ENCODE measurements at places on chromosomes 11 and 22. TPM values are rescaled to one million over a fixed set of nuclear protein-coding genes. Genes with fewer than 3 reads are reported as not detected.

DNA sequence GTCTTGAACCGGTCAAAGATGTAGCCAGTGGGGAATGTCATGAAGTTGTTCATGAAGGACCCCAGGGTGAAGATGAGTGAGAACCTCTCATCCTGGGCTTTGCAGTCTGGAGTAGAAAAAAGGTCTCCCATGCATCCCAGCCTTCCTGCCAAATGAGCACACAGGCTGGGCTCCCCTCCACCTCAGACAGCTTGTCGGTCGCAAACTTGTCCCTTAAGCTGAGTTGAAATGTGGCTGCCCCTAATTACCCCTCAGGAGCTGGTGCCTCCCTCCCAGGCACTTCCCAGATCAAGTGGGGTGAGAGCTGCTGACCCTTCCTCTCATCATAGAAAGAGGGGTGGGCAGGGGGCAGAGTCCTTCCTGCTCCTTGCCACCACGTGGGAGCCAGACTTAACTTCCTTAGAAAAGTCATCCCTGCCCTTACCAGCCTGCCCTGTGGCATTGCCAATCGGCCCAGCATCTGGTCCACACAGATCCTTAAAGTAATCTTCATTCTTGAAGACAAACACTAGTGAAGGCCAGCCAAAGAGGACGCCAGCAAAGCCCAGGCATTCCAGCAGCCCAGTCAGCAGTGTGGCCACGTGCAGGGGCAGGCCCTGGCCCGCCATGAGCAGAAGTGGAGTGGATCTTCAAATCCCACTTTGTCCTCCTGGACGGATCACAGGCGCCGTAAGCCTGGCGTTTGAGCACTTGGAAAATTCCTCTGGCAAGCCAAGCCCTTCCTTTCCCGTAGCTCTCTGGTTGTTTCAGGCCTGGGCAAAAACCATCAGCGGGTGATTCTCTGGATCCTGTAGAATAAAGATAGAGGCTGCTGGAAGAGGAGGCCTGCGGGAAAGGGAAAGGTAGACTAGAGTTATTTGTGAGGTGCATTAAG is 1.1 kb downstream of the SLC43A3 start:
- DNase-seq: peak; percentile 93

DNA sequence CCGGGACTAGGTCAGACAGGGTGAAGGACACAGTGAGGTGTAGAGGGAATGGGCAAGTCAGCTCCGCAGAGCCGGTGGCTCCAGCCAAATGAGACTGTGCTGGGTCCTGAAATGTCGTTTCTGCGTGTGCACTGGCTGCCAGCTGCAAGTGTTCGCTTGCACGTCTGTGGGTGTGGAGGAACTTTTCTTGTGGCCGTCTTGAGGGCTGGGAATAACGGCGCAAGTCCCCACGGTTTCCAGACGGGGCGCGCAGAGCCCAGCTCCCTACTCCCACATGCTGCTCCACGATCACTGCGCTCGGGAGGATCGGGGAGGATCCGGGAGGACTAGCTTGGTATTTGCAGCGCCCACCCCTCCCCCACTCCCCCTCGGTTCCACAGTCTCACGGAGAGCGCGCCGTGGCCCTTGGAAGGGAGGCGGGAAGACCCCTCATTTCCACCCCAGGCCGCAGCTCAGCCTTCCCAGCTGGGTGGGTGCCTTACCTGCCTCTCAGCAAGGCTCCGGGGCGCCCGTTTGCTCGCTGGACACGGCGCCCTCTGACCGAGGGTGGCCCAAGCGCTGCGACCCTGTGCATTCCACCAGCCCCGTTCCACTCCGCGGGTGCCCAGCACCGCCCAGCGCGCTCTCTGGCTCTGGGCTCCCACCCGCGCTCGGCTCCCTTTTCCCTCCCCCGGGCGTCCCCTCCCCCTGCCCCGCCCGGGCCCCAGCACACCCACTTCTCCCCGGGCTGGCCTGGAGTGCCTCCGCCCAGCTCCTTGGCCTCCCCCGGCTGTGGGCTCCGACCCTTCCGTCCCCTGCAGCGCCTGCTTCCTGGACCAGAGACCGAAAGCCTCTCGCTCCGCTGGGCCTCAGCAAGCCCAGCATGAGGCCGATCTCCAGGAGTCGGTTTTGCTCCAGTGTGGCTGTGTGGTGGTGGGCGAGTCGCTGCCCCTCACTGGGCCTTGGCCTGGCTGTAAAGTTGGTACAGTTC is at the start of gene KCNE3:
Gene KCNE3 (minus strand): TSS at position 634 of the 970 bp plus-strand sequence. CDS start 9,986 bp downstream, outside the sequence.
- DNase-seq: peak; percentile 84

GRCh38 chr11:30015725-30016412 is 961 bp downstream of the KCNA4 start:
- peak; percentile 63 for DNase-seq

- no peak for DNase-seq
These were observed 22.5 kb downstream of the VSIG10L2 start for GRCh38 chr11:125968354-125968753.

DNA sequence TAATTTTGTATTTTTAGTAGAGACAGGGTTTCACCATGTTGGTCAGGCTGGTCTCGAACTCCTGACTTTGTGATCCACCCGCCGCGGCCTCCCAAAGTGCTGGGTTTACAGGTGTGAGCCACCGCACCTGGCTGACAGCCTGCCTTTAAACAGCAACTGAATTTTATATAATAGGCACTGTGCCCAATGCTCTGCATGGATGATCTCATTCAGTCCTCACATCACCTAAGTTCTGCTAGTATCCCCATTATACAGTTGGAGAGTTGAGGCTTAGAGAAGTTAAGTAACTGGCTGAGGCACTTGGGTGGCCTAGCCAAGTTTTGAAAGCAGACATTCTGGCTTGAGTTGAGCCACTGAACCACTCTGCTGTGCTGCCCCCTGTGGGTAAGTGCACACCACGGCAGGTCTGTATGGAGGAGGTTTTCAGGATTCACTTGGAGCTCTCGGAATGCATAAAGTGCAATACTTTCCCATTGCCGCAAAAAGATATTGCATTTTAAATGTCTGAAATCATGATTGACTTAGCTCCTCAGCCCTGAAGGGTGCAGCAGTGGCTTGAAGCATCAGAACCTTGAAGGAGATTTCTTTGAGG is 112.4 kb downstream of the LDLRAD3 start:
- no peak for DNase-seq

TBX10 gene
- not detected for total RNA-seq

PAMR1 gene
- total RNA-seq: 15.2 TPM

GRCh38 chr11:79963856-79964645 is 523.2 kb upstream of the TENM4 start:
- DNase-seq: no peak

- DNase-seq: no peak
These were observed 3.3 kb downstream of the SCGB1D2 start for GRCh38 chr11:62245271-62245753.

GRCh38 chr22:24753914-24754313 is 20.6 kb downstream of the PIWIL3 start:
- no peak for DNase-seq

TRIM51 gene
- total RNA-seq: not detected

- DNase-seq: no peak
These were observed 5.6 kb upstream of the KIAA0930 start for GRCh38 chr22:45246060-45246985.

DNA sequence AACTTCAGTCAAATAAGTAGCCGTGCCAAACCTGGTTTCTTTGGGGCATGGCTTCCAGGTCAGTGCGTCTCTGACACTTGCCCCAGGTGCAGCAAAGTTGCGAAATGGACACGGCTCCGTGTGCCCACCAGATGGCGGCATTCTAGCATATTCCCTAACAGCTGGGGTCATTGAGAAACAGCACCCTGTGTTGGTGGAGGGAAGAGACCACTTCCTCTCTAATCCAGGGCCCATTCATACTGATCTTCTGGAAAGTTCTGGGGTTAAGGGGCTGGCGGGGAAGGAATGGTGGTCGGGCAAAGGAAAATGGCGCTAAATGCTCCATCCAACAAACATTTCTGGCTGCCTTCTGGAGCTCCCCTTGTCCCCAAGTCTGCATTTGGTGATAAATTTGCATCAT is 141.2 kb upstream of the TIMP3 start:
- DNase-seq: peak; percentile 88

MS4A6A gene
- total RNA-seq: 190 TPM

GRCh38 chr11:36726420-36726819 is 128.4 kb upstream of the RAG2 start:
- no peak for DNase-seq

RIMBP3C gene
- 0.14 TPM for total RNA-seq

GRCh38 chr11:32586576-32587190 is 3.1 kb downstream of the EIF3M start:
- DNase-seq: no peak

ANO5 gene
- 2.3 TPM for total RNA-seq

TENM4 gene
- 7.4 TPM for total RNA-seq

- no peak for DNase-seq
These were observed 1.7 kb downstream of the SBF1 start for GRCh38 chr22:50473088-50473487.

DNA sequence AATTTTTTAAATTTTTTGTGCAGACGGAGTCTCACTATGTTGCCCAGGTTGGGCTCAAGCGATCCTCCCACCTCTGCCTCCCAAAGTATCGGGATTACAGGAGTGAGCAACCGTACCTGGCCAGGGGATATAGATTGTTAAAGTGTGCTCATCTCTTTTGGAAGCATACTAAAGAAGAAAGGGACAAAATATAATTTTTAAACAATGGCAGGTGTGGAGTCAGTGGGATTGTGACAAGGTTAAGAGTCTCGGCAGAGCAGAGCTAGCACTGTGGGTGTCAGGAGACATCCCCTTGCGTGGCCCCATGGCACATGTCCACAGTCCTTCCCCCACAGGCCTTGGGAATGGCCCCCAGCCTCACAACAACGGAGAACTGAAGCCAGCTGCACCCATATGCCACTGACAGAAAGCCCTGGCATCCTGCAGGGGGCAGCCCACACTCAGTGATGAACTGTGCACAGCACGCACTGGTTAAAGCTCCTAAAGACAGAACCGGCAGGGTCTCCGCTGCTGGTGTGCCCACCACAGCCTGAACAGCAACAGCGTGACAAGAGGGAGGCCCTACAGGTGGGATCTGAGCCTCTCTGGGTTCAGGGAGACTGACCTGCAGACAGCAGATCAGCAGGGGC is 29.9 kb downstream of the SERPIND1 start:
- DNase-seq: no peak

PIH1D2 gene
- 1.7 TPM for total RNA-seq

DNA sequence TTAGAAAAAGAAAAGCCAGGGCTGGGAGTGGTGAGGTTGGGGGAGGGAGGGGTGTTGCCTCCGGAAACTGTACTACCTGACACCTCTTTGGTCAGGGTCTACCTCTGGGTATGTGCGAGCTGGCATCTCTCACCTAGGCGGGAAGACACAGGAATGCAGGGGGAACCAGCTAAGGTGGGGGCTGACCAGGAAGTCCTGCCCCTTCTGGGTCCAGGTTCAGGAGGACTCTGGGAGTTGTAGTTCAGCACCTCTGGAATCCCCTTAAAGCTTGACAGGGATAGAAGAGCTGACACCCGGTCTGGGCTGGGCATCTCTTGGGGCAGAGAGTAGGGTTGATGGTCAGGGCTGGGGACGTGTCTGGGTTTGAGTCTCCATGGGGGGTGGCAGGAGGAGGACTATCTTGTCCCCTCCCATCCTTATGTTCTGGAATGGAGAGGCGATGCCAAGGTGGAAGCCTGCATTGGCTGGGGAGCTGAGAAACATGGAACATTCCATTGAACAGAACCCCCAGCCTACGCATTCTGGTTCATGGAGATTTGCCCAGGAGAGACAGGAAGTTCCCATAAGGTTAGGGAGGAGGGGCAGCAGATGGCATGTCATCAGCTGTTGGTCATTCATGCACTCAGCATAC is 2.1 kb upstream of the KIAA1671 start:
- no peak for DNase-seq

DNA sequence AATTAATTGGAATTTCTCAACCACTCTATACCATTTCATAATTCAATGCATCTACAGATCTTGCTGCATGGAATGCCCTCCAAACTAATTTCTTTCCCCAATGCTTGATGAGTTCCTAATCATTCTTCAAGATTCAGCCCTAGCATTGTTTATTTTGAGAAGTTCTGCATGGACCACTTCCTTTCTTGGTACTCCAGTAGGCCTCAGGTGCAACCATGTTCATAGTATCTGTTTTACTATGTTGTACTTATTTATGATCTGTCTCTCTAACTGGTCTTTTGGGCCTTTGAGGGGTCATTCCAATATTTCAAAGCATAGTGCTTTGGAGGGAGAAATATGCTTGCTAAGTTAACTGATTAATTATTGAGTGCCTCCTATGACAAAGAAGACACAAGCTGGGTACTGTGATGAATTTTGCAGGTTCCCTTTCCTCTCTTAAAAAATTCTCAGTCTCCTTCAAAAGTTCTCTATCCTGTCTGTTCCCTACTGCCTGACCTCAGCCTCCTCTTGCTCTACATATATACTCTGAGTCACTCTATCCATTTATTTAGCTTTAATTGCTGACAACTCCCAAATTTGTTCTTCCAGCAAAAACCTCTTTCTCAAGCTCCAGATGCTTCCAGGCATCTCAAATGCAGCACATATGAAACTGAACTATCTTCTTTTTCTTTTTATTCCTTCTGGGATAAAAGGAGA is 9.5 kb downstream of the MRPL17 start:
- no peak for DNase-seq

GRCh38 chr11:9750551-9750950 is 86.7 kb downstream of the SWAP70 start:
- no peak for DNase-seq

DNA sequence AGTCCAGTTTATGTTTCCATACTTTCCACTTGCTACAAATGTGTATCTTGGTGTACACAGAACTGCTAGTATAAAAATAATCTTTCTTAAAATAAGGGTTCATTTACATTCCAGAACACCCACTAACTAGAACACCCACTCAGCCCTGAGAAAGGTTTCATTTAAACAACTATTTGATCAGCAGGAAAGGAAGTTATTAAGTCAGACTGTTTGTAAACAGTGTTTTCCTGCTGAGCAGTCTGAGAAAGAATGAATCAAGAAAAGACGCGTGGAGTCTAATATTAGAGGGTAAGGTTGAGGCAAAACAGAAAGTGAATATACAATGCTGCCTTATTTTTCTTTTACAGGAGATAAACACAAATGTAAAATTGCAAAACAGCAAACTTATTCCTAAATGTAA is 32.7 kb downstream of the NARS2 start:
- DNase-seq: no peak

GRCh38 chr22:28670161-28670560 is 9.5 kb downstream of the TTC28 start:
- no peak for DNase-seq

GRCh38 chr11:90380206-90380605 is 157.4 kb upstream of the CHORDC1 start:
- DNase-seq: no peak

- no peak for DNase-seq
These were observed 7.4 kb downstream of the DUSP8 start for GRCh38 chr11:1564535-1565172.

GRCh38 chr11:59918480-59918879 is 19.8 kb upstream of the OOSP1 start:
- DNase-seq: no peak

- DNase-seq: no peak
These were observed 84.5 kb downstream of the BCR start for GRCh38 chr22:23264610-23265367.

GRCh38 chr11:34874202-34874601 is 42.0 kb downstream of the APIP start:
- DNase-seq: no peak

- no peak for DNase-seq
These were observed 512 bp downstream of the SH3BP1 start for GRCh38 chr22:37639771-37640590.

FBLN1 gene
- total RNA-seq: 1,210 TPM

- DNase-seq: no peak
These were observed 5.0 kb upstream of the SH3BP1 start for GRCh38 chr22:37634417-37634924.

GRCh38 chr22:46629291-46629690 is 9.1 kb downstream of the GRAMD4 start:
- DNase-seq: no peak

GRCh38 chr22:36009085-36009484 is 19.5 kb downstream of the RBFOX2 start:
- no peak for DNase-seq

GRCh38 chr11:44397586-44398178 is 87.7 kb upstream of the ALX4 start:
- DNase-seq: no peak

Data from posterior vena cava (tissue), 2 donors.